ENCODE measurements at places on chromosomes 2 and 18.

GRCh38 chr2:174662459-174662858 lies 64.9 kb upstream of the WIPF1 start:
- peak; percentile 39 for DNase-seq

DNA sequence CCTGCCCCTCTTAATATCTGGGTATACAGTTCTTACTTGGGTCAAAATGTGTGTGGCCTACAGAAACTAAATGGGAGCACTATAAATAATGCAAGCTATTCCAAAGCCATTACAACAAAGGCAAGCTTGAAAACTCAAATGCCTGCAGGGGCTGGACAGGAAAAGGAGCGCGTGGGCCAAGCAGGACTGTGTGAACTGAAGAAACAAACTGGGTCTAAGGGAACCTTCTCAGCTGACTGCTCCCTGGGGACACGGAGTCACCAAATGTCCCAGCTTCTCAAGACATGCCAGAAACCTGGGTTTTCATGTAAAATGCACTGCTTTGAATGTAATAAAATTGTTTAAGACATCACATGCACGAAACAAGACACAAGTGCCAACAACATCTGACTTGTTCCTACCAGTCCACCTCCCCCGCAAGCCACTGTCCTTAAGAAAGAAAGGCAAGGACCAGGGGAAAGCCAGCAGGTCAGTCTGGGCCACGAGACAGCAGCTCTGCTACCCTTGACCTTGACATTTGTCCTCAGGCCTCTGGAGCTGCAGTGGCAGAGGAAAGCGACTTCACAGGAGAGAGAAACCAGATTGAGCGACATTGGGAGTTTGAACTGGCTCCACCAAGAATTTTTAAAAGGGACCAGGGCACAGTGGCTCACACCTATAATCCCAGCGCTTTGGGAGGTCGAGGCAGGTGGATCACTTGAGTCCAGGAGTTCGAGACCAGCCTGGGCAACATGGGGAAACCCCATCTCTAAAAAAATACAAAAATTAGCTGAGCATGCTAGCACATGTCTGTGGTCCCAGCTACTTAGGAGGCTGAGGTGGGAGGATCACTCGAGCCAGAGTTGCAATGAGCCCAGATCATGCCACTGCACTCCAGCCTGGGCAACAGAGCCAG lies 89.7 kb upstream of the SH3BP4 start:
- no peak for DNase-seq

GRCh38 chr2:59926731-59927130 lies 626.7 kb downstream of the BCL11A start:
- DNase-seq: no peak

- DNase-seq: no peak
Measured at GRCh38 chr18:13262839-13263691, 44.5 kb downstream of the LDLRAD4 start.

DNA sequence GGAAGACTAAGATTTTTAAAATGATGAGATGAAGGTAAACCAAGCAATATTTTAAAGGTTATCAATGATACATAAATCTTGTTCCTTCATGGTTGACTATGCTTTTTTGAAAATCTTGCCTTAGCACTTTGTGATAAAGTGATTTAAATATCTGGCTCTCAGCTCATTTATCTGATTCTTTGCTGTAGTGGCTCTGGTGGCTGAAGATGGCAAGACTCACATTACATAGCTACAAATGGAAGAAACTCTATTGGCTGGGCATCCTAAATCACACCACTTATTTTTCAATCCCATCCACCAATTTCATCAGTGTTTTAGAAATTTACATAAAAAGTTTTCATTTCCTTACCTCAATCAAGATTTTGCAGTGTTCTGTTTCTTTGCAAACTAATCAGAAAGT lies 16.6 kb upstream of the APCDD1 start:
- DNase-seq: no peak

- peak; percentile 65 for DNase-seq
Measured at GRCh38 chr2:112794131-112794733, 9.9 kb upstream of the IL1A start.

- no peak for DNase-seq
Measured at GRCh38 chr2:214995926-214996670, 142.3 kb downstream of the ABCA12 start.

DNA sequence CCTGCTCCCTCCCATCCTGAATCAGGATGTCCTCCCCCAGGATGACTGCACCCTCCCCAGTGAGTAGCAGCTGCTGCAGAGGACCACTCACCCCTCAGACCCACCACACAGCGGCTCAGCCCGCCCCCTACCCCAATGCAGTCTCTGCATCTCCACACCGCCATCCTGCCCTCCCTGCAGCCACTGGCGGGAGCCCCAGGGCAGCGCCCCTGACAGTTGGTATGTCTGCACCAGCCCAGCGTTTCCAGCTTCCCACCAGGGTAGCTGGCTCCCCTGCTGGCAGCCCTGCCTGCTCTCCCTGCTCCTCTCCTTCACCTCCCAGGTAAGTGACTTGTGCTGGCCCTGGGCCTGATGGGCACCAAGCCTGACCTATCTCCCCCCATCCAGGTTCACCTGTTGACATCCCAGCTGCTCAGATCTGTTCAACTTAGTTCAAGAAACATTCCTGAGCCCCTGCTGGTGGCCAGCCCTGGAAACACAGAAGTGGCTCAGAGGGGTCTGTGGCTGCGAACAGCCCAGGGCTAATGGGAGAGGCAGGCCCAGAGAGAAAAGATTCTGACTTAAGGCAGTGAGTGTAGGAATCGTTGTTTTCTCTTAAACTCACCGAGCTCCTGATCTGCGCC lies 117.7 kb upstream of the RAB6C start:
- no peak for DNase-seq

DNA sequence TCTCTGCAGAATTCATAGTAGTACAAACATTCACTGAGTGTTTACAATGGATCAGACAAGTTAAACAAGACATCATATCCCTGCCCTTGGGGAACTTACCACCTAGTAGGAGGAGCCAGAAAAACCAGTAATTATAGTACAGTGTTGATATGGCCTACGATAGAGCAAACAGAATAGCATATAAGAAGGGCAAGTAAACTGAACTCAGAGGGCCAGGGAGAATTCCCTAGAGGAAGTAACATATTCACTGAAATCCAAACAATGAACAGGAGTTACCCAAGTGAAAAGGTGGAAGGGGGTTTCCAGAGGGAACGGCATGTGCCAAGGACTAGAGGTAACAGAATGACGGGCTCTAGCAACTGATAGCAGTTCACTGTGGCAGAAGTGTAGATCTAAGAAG lies 34.1 kb downstream of the NHEJ1 start:
- no peak for DNase-seq

GRCh38 chr18:10291568-10291981 lies 162.9 kb upstream of the APCDD1 start:
- DNase-seq: peak; percentile 11

DNA sequence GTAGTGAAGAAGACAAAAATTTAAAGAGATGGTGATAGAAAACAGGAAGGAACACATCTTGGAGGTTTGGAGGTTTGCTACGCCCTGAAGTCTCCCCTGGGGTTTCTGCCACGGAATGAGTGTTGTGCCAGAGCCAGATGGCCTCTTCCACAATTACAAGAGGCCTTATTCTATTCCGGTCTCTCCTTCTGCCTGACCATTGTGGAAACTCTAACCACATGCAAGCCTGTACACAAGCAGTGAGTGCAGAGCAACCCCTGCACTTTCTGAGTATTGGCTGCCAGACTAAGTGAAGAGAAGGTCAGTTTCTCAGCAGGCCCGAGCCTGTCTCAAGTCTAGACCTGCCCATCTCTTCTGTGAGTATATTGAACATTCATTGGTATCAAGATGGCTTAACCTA lies 22.7 kb upstream of the MYO1B start:
- no peak for DNase-seq

DNA sequence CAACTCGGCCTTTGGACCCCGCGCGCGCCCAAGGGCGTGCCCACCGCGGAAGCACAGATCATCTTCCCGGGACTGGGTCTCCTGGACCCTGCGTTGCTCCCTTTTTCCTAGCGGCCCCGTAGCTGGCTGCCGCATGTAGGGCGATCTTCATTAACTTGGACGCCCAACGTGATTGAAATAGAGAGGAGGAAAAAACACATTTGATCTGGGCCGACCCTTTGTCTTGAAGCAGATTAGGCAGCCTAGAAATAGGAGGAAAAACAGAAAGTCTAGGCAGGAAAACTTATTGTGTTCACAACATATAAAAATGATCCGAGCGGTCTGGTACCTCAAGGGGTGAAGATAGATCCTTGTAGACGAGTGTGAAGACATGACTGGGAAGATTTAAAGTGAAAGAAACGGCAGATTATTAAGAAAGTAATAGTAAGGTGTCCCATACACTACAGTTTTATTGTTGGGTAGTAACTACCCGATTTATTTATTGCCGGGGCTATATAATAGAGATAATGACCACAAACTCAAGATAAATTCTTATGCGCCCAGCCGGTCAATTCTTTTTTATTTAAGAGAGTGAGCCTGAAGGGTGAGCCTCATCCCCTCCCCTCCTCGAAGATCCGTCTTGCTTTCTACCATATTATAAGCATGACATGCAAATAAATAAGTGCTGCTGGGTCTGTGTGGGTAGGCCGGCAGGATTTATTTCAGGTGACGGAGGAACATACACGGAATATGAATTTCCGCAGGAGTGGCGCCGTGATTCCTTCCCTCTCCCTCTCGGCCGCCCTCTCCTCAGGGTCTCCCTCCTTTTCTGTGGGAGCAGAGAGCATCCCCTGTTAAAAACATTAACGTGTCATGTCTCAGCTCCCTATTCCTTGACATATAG lies 147.4 kb downstream of the MEIS1 start:
- DNase-seq: no peak

- DNase-seq: no peak
Measured at GRCh38 chr2:181025004-181025403, 44.6 kb downstream of the UBE2E3 start.

- no peak for DNase-seq
Measured at GRCh38 chr18:48787203-48788151, 163.3 kb downstream of the SMAD7 start.

GRCh38 chr18:28723506-28723905 lies 546.6 kb upstream of the CDH2 start:
- DNase-seq: no peak

- no peak for DNase-seq
Measured at GRCh38 chr2:174561283-174561971, 36.2 kb downstream of the WIPF1 start.

GRCh38 chr2:69961496-69961895 lies at the start of gene ASPRV1:
TSS of gene ASPRV1 (minus strand) at chr2:69961631. CDS start at chr2:69961436, 195 bp downstream.
- no peak for DNase-seq

DNA sequence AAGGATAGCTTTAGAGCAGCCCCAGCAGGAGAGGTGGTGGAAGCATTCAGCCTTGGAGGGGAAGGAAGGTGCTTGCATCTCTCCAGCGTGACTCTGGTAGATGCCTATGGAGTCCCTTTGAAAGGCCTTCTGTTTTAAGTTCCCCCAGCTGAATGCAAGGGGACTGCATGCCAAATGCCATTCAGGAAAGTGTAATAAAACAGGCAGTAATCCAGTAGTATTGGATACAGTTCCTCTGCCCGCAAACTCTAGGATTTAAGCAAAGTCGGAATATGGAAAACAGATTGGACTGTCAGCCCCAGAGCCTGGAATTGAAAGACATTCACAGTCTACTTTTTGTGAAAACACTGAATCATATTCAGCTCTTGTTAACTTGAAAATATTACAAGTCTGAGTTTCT lies 125.2 kb upstream of the GAREM1 start:
- DNase-seq: no peak

- DNase-seq: peak; percentile 40
Measured at GRCh38 chr18:47100212-47100831, 50.0 kb downstream of the HDHD2 start.

GRCh38 chr2:185391543-185391942 lies 347.1 kb upstream of the FSIP2 start:
- no peak for DNase-seq

DNA sequence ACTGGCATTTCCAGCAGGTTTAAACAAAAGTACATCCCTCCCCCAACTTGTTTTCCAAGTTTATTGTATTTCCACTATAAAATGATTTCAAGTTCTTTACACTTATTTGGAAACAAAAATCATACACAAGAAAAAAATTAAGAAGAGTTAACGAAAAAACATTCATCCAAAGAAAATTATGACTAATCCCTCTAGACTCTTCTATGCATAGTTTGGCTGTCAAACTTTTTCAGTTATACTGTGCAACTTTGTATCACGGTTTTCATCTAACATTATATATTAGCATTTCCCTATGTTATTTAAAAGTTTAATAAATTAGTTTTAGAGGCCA lies 627 bp downstream of the WDCP start:
- DNase-seq: no peak

DNA sequence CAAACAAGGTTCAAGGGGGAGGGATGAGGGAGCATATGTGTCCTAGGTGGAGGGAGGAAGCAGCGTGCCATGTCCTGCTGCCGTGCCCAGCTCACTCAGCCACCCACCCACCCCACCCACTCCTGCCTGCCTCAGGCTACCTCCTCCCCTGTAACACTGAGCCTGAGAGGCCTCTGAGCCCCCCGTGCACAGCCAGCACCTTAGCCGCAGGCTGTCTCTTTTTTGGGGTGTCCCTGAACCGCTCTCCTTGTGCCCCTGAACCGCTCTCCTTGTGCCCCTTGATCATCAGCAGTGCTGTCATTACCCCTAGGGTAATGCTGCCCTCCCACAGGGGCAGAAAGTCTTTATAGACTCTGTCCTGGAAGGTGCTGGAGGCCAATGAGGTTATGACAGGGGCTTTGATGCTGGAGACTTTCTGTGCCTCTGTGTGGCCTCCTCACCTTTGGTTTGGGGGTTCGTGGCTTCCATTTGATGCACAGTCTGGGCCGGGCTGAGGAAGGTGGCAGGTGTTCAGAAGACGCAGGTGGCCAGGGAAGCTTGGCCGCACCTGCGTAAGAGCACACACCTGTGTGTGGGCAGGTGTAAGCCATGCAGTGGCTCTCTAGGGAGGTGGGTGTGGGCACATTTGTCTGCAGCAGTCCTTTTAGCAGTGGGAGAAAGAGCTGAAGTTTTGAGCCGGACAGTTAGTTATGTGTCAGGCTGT lies 140.0 kb downstream of the SEPTIN10 start:
- no peak for DNase-seq

- DNase-seq: no peak
Measured at GRCh38 chr2:150601280-150602038, 114.0 kb upstream of the RND3 start.

- no peak for DNase-seq
Measured at GRCh38 chr2:72694715-72695496, 130.9 kb downstream of the EXOC6B start.
